Smooth muscle cell of the umbilical artery (primary cell): ENCODE measurements at places on chromosomes 3 and 15. TPM values are rescaled to one million over a fixed set of nuclear protein-coding genes. Genes with fewer than 3 reads are reported as not detected.

ARPIN gene
- 7.4 and 8.6 TPM in 2 replicates for total RNA-seq

AMIGO3 gene
- 0.30 TPM in 1 of 2 replicates, not detected in the other for total RNA-seq

FBXL22 gene
- 0.59 and 0.69 TPM in 2 replicates for total RNA-seq

ABI3BP gene
- total RNA-seq = 2.4 and 53.3 TPM in 2 replicates

SLC28A2 gene
- total RNA-seq = not detected in 2 replicates

LRRN1 gene
- not detected in 2 replicates for total RNA-seq

HMCES gene
- total RNA-seq = 9.8 and 18.5 TPM in 2 replicates

IREB2 gene
- total RNA-seq = 30.0 and 43.4 TPM in 2 replicates

SEMA7A gene
- total RNA-seq = 35.0 and 86.9 TPM in 2 replicates

RBPMS2 gene
- total RNA-seq = not detected in 2 replicates

MNS1 gene
- total RNA-seq = 0.89 and 1.3 TPM in 2 replicates

RPL29 gene
- total RNA-seq = 572 and 1,193 TPM in 2 replicates

KLHL6 gene
- under 0.01 TPM in 2 replicates for total RNA-seq
